Activated CD8-positive, alpha-beta memory T cell treated with anti-CD3 and anti-CD28 coated beads for 4 hours (primary cell): ENCODE measurements at places on chromosomes 11 and 22.

GRCh38 chr11:76806131-76806530, 23.0 kb downstream of the TSKU start:
- no peak for DNase-seq

GRCh38 chr11:68978626-68978930, 2.2 kb downstream of the MRGPRD start:
- no peak for DNase-seq

DNA sequence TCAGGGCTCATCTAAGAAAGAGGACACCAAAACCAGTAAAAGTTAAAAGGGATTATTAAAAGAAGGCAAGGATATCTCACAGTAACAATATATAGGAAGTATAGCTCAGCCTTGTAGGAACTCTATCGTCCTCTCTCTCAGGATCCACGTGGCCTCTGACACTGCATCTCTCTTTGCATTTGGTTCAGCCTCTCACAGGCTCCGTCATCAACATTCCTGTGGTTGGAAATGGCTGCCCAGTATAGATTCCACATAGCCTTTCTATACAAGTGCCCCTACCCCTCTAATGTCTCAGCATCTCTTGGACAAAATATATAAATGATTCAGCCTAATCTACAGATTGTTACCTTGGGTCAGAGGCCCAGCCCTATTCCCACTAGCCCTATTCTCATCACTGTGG, 101.3 kb upstream of the DBX1 start:
- DNase-seq = no peak

DNA sequence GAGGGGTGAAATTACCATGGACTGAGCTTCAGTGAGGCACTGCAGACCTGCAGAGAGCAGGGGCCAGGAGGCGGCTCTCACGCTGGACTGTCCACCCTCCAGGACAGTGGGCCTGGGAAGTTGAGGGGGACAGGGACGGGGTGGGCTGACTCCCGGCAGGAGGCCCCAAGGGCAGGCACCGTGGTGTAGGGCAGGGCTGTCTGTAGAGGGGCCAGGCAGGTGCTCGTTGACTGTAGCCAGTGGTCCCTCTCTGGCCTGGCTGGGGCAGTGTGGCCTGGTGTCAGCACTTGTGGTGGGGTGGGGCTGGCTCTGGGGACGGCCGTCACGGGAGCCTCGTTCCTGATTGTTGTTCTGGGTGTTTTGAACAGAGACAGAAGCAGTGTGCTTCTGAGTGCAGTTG, 46.4 kb downstream of the MUC6 start:
- DNase-seq = no peak

GRCh38 chr22:27003297-27003696, 345.9 kb downstream of the MIAT start:
- DNase-seq = no peak

DNA sequence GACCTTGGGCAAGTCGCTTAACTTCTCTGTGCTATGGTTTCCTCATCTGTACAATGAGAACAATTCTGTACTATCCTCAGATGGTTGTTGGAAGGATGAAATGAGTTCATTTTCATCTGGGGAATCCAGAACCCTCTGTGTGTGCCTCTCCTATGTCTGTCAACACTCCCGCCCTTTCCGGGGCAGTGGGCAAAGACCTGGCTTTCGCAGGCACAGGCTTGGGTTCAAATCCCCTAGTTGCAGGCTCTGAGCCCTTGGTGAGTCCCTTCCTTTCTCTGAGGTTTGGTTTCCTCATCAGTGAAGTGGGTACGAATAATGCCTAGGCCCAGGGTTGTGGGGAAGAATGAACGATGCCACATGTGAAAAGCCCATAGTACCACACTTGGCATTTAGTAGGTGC, 6.0 kb downstream of the PNPLA5 start:
- DNase-seq = no peak

- DNase-seq = no peak
Measured at GRCh38 chr11:72294616-72295395, 50.8 kb upstream of the PHOX2A start.

DNA sequence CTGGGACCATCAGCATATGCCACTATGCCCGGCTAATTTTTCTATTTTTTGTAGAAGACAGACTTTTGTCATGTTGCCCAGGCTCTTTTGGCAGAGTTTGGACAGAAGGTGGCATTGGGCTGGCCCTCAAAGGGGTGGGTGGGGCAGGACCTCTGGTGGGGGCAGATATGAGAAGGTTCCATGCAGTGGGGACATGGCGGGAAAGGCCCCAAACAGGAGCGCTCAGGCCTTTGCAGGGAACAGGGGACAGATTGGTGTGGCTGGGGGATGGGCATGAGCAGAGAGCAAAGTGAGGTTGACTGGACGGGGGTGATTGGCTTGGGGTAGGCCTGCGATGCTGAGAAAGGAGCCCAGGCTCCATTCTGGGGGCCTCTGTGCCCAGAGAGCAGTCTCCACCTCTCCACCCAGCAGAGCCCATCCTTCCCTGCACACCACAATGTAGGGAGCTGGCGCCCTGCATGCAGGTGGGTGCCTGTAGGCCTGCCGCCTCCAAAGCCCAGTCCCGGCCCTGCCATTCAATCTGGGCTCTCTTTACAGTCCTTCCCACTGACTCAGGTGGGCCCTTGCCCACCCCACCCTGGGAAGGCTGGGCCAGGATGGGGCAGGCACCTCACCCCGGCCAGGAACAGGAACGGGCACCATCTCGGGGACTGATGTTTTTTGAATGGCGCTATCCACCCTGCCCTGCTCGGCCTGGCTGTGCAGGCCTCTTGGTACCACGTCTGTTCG, 98.7 kb downstream of the MORC2 start:
- DNase-seq = no peak

- no peak for DNase-seq
Measured at GRCh38 chr22:20648306-20648903, 125.5 kb upstream of the SERPIND1 start.

GRCh38 chr11:101096036-101096704, 33.4 kb downstream of the PGR start:
- no peak for DNase-seq

- no peak for DNase-seq
Measured at GRCh38 chr11:20308601-20309000, 54.9 kb upstream of the HTATIP2 start.

DNA sequence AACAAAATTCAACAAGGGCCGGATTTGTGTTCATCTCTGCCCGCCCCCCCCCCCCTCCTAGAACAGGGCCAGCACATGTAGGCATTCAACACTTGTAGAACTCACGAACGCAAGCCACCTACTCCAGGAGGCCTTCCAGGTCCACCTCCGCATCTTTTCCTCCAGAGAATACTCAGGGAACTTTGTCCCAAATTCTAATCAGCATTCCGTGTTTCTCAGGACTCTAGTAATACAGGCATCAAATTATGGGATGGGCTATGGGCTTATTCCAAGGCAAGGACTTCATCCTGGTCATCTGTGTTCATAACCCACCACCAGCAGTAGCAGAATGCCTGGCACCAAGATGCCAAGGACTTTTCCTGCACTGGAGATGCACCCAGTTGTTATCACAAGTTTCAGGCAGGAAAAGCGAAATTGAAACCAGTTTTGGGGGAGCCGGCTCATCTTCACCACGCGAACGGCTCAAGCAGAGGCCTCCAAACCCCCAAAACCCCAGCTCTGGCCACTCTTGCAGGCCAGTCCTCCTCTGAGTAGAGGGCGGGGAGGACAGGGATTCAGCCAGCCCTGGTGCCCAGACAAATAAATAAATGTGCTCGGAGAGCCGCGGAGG, 462 bp downstream of the UBE2L6 start:
- no peak for DNase-seq

GRCh38 chr22:23581260-23581650, 1.2 kb upstream of the IGLL1 start:
- DNase-seq = no peak

DNA sequence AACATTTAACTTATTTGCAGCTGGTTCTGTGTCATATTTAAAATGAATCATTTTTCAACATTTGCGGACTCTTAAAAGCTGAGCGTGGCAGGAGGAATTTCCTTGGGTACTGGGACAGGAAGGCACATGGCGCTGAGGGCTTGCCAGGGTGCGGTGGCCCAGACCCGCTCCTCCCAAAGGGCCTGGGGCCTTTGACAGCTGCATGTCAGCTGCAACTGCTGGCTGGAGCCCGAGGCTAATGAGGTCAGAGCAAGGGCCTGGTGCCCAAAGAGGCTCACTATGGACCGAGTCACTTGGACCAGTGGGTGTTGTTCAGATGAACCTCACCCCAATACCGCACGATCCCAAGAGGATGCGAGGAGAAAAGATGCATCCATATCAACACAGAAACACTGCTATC, 326.9 kb downstream of the CTTN start:
- DNase-seq = no peak

DNA sequence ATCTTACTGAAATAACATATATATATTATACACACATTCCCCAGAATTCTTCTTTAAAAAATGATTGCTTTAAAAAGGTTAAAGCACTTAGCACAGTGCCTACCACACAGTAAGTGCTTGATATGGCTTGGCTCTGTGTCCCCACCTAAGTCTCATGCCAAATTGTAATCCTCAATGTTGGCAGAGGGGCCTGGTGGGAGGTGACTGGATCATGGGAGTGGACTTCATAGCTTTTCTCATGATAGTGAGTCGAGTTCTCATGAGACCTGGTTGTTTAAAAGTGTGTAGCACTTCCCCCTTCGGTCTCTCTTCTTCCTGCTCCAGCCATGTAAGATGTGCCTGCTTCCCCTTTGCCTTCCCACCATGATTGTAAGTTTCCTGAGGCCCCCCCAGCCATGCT, 6.2 kb downstream of the CRYAB start:
- no peak for DNase-seq

- no peak for DNase-seq
Measured at GRCh38 chr11:128830290-128831173, 36.6 kb downstream of the KCNJ1 start.

DNA sequence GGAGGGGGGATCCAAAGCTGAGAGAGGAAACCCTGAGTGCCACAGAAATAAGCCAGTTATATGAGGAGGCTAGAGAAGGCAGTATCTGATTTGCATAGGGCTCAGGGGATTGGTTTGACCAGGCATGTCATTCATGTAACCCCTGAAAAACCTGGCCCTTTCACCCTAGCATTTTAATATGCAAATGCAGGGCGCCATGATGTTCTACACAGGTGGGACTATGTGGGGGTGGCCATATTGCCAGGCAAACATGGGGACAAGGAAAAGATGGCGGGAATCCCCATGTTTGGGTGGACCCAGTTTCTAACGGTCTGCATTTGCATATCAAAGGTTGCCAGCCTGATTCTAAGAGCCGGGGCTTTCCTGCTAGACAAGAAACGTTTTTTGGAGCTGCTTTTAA, 27.2 kb downstream of the CSF2RB start:
- DNase-seq = no peak

GRCh38 chr22:32144496-32145274, 14.4 kb downstream of the C22orf42 start:
- DNase-seq = no peak

- no peak for DNase-seq
Measured at GRCh38 chr11:29432719-29433325, 584.0 kb downstream of the KCNA4 start.

GRCh38 chr11:75759832-75760231, 8.7 kb upstream of the DGAT2 start:
- no peak for DNase-seq

DNA sequence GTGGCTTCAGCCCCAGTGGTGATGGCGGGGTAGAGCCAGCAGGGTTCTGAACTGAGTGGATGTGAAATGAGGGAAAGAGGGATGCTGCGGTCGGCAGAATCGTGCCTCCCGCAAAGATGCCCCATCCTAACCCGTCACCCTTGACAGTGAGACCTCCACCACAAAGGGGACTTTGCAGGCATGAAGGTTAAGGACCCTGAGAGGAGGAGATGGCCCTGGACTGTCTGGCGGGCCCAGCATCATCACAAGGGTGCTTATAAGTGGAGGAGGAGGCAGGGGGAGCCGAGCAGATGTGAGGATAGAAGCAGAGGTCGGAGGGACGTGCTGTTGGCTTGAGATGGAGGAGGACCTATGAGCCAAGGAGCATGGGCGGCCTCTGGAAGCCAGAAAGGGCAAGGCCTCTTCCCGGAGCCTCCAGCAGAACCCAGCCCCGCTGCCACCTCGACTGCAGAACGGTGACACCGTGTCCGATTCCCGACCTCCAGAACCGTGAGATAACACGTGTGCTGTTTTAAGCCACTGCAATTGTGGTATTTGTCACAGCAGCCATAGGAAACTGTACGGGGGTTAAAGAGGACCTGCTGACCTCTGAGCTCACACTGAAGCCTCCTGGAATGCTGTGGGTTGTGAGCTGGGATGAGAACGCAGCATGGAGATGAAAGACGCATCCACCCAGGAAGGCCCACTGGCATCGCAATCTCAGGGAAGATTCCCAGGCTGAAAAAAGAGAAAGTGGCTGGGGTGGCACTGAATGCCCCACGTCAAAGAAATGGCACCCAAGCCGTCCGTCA, 10.9 kb downstream of the LINC01488 start:
- DNase-seq = no peak

- DNase-seq = no peak
Measured at GRCh38 chr11:99320769-99321290, 300.1 kb downstream of the CNTN5 start.

- no peak for DNase-seq
Measured at GRCh38 chr11:134562196-134562595, 150.2 kb upstream of the B3GAT1 start.

DNA sequence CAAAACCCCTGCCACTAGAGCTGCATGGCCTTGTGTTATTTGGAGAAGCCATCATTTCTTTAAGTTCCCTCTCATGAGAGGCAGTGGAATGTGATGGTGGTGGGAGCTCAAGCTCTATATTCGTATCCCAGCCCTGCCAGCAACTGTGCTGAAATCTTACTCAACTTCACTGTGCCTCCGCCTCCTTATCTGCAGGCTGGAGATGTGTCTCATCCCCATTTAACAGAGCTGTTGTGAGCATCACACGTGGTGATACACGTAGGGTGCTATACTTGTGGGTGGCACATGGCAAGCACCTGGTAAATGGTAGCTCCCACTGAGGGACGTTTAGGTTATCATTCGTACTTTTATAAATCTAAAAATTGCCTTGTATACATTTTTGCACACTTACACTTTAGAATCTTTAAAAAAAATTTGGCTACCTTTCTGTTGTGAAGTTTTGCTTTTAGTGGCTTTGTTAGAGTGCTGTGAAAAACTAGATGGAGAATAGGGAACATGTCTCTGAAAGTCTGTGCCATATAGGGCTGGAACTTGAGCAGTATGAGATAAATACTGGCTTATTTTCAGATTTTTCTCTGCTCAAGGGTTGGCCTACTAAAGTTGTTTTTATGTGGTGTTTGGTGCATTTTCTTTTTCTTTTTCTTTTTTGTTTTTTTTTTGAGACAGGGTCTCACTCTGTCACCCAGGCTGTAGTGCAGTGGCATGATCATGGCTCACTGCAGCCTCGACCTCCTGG, 23.2 kb downstream of the TNRC6B start:
- no peak for DNase-seq

- no peak for DNase-seq
Measured at GRCh38 chr11:34646431-34646830, 25.5 kb downstream of the EHF start.
